T-helper 2 cell (primary cell): ENCODE measurements at places on chromosomes 3 and 15.

- no peak for DNase-seq
Observed at GRCh38 chr15:61621146-61621545, 392.0 kb upstream of the RORA start.

- DNase-seq: no peak
Observed at GRCh38 chr15:67512140-67512539, 8.8 kb upstream of the C15orf61 start.

DNA sequence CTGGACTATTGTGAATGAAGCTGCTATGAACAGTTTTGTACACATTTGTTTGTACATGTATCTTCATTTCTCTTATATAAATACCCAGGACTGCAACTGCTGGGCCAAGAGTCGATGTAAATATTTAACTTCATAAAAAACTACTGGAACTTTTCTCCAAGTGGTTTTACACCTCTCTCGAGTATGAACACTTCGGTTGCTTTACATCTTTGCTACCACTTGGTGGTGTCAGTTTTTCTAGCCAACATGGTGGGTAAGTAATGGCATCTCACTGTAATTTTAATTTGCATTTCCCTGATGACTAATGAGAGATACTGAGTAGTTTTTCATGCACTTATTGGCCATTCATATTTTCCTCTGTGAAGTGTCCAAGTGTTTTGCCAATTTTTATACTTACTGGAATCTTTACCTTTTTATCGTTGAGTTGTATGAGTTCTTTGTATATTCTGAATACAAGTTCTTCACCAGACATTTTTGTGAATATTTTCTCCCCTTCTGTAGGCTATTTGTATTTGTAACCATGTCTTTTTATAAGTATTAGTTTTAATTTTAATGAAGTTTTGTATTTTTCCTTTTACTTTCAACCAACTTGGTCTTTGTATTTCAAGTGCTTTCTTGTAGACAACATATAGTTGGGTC, 44.4 kb downstream of the PCOLCE2 start:
- DNase-seq: no peak

- no peak for DNase-seq
Observed at GRCh38 chr3:27357665-27358258, 11.4 kb downstream of the NEK10 start.

- no peak for DNase-seq
Observed at GRCh38 chr3:149473357-149474249, 894 bp upstream of the TM4SF4 start.

- no peak for DNase-seq
Observed at GRCh38 chr3:102410616-102411015, 24.2 kb upstream of the ZPLD1 start.

DNA sequence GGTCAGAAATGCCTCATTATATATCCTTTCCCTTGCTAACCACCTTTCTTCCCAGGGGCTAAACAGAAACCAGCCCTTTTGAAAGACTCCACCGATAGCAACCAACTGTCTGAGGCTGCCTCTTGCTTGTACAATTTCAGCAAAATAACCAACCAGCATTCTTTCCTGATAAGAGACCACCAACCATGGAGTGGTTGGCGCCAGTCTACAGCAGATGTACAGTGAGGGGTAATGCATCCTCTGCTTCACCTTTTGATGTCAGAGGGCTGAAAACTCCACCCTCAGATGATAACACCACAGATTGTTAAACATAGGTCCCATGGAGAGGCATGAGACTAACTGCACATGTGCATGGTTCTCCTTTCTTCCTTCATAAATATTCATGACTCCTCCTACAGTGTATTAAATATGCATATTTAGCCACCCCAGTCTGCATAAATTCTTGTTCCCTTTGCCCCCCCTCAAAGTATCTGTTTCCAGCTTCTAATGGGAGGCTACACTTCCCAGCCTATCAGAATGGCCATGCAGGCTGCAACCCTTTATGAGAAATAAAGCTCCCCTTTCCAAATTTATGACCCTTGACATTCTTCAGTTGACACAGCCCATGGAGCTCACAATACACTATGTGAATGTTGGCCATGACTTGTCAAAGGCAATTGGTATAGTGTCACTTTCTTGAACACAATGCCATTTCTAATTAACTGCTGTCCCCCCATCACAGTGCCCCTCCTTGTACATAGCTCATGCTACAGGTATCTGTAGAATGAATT, 48.3 kb downstream of the GABRB3 start:
- no peak for DNase-seq

DNA sequence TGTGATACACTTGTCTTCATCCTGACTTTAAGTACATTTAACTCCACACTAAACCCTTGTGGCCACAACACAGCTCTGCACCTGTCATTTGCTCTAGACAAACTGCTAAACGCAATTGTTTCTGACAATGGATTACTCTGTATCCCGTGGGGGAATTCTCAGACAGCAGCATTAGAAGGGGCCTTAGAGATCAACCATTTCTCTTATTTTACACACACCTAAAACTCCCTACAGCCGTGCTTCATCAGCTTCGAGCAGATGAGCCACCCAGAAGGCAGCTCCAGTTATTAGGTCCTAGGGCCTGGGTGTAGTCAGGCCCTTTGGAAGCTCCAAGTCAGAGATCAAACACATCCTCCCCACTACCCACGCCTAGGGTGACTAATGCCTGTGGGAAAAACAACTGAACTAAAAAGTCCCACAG, 1.3 kb upstream of the IL12A start:
- no peak for DNase-seq

GRCh38 chr3:17571686-17572085, 170.7 kb downstream of the TBC1D5 start:
- DNase-seq: no peak

DNA sequence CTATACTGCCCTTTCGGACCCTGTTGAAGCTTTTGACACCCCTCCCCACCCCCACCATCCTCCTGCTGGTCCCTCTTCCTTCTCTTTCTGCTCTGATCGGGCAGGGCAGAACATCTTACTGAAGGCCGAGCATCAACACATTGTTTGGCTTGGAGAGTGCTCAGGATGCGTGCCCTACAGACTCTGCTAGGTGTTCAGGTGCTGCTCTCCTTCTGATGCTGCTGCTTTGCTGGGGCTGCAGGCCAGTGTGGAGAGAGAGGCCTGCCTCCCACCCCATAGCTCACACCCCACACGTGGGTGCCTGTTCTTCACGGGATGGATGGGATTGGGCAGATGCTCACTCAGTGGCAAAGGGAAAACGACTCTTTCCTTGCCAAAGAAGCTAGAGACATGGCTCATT, 89.8 kb upstream of the ONECUT1 start:
- DNase-seq: no peak

GRCh38 chr15:66476535-66476934, 21.0 kb downstream of the SNAPC5 start:
- DNase-seq: no peak

DNA sequence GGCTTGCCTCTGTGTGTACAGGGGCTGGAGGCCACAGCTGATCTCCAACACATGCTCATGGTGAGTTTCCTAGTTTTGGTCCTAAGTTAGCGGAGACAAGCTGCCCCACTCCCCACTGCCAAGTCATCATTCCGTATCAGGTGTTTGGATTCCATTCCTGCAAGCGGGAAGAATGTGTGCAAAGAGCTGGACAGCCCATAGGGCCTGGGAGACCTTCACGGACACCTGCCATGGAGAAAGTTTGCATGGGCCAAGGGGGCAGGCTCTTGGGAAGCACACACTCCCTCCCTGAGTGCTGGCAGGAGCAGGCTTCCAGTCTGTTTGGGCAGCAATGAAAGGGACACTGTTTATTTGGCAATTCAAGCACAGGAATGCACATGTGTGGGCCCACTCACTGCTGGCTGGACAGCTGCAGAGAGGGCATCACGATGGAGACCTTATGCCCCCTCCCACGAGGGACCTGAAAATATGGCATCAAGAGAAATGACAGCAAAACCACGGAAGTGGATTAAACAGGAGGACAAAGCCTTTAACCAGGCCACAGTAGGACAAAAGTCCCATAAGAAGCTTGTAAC, 149.7 kb downstream of the KLF13 start:
- no peak for DNase-seq

- DNase-seq: peak; percentile 49
Observed at GRCh38 chr15:88450125-88450798, 16.9 kb downstream of the MRPL46 start.

DNA sequence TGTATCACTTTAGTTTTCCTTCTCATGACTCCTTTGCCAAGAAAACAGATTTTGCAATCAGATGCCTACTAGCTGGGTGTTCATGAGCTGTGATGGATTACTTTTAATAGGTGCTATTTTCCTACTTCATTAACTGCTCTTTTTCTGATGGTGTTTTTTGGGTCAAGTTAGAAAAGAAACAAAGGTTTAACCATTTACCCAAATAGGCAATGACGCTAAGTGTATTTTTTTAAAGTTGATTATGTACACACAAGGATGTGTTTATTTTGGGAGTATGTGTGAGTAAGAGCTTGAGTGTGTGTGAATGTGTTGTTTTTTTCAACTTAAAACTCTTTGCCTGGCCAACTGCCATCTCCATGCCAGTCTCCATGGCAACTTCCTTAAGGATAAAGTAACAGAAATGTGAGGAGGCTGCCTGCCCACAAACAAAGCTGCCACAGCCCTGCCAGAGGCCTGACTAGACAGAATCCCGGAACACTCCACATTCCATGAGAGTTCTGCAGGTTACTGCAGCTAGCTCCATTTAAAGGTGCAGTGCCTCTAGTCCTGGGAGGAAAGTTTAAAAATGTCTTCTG, 215.6 kb upstream of the RBMS3 start:
- DNase-seq: no peak

- no peak for DNase-seq
Observed at GRCh38 chr3:170740726-170741591, 129.0 kb downstream of the RPL22L1 start.

GRCh38 chr3:149657926-149658743, at the start of gene WWTR1:
Gene WWTR1 (minus strand): TSS chr3:149658025. CDS start chr3:149657306, 719 bp downstream.
- peak; percentile 82 for DNase-seq

- no peak for DNase-seq
Observed at GRCh38 chr15:69154684-69155083, 5.8 kb upstream of the GLCE start.

DNA sequence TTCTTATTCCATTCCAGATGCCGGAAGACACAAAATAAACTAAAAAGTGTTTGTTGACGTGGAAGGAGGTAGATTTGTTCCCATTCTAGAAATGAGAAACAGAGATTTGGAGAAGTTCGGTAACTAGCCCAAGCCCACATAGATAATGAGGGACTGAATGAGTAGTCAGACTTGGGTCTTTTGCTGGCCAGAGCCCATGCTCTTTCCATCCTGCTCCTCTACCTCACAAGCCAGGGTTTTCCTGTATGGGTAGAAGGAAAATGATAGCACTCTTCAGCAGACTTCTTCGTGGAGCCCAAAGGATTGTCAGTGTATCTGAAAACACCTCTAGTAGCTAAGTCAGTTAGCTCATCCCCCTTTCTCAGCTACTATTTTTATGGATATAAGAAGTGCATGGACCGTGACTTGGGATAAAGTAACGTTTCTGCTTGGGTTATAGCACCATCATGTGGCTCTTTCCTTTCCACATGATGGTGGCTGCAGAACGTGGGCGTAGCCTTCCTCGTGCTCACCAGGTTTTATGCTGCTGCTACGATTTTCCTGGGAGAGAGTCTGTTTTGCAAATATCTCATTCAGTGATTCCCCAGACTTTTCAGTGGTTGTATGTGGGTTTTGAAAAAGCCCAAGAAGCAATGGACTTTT, 84.6 kb downstream of the DGKG start:
- no peak for DNase-seq

DNA sequence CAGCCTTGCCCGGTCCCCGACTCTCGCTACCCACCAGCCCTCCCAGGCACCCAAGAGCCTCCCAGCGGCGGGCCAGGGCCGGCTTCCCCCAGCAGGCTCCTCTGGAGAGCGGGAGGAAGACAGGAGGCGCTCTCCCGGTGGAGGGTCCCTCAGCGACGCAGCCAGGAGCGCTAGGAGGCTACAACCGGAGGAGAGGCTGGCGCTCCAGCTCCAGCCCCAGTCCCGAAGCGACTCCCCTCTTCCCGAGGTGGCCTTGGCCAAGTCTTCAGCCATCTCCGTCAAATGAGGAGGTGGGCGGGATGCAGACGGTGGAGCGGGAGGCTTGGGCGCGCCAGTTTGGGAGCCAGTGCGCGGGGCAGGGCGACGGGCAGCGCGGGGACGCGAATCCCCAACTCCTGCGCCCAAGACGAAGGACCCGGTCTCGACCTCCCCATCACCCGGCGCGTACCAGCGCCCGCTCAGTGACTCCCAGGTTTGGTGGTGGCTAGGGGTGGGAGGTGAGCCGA, 722 bp downstream of the CHRNA3 start:
- DNase-seq: no peak

DNA sequence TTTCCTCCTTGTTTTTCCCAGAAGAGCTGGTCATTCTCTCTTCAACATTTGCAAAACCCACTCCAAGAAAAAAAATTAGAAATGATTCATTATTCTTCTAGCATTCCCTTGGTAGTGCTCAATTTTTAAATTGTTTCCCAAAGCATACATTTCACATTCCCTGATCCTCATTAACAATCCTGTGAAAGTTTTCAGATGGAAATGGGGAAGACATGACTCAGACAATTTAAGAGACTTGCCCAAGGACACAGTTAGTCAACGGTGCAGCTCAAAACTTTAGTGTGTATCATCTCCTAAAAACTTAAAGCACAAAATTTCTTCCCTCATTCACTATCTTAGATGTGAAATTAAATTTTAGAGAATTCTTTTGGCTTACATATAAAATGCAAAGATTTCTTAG, 17.1 kb upstream of the ABI3BP start:
- no peak for DNase-seq

GRCh38 chr3:85851071-85851470, 892.3 kb downstream of the CADM2 start:
- no peak for DNase-seq

DNA sequence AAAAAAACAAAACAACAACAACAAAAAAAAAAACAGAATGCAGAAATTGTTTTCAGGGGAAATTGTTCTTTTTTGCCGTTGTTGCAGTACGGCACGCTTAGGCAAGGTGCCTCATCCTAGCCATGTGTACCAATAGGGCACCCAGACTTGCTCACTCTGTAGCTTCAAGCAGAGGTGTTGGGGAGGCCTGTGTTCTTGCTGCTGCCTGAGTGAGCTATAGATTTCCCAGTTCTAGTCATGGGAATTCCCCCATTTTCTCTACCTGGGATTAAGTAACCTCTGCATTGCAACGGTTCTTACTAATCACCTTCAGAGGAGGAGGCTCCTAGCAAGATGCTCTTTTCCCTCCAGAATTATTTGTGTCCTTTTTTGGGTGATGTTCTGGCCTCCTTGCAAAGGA, 12.9 kb upstream of the PARL start:
- no peak for DNase-seq

- DNase-seq: no peak
Observed at GRCh38 chr15:73389539-73389938, 20.8 kb upstream of the HCN4 start.
